ENCODE measurements at places on chromosomes 7 and 10. TPM values are rescaled to one million over a fixed set of nuclear protein-coding genes. Genes with fewer than 3 reads are reported as not detected.

GRCh38 chr7:123916240-123916724 lies 8.8 kb upstream of the SPAM1 start:
- peak; percentile 25 for DNase-seq

JAKMIP3 gene
- total RNA-seq: 0.20 TPM

DNA sequence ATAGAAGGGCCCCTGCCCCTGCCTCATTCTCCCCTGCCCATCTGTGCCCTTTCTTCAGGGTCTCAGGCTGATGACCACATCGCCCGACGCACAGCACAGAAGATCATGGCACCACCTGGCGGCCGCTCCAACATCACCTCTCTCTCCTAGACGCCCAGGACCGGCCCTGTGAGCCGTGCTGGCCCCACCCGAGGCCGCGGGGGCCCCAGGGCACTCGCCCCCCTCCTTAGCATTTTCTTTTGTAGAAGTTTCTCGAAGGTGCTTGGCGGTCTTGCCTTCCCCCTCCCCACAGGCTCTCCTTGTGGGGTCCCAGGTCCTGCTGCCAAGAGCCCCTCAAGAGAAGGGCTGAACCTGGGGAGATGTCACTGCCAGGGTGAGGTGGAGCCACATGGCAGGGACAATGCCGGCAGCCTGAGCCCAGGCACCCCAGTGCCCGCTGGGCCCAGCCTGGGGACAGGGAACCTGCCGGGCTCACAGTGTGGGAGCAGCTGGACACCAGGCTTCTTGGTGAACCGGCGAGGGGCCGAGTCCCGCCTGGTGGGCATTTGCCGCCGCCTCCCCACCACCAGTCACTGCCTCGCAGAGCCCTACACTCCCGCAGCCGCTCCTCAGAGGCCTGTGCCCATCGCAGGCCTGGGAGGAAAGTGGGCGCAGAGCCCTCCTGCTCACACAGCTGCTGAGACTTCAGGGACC lies 18.2 kb downstream of the DPYSL4 start:
- no peak for DNase-seq

ARHGEF35 gene
- total RNA-seq: under 0.01 TPM

DNA sequence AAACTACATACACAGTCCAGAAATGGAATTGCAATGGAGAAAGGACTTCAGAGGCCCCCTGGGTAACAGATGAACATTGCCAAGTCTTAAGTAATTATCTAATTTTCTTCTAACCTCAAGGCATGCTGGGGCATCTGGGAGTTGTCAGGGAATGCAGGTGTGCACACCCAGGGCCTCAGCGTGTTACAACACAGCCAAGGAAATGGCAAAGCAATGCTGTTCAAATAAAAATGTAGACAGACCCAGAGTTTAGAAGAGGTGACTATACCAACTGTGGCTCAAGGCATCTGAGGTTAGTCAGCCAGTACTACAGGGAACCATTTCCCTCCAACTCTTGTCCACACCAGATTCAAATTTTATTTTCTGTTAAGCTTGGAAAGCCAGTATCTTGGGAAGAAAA lies 73.6 kb downstream of the CCDC3 start:
- DNase-seq: no peak

- no peak for DNase-seq
Observed at GRCh38 chr10:127910464-127910770, 3.5 kb downstream of the PTPRE start.

DNA sequence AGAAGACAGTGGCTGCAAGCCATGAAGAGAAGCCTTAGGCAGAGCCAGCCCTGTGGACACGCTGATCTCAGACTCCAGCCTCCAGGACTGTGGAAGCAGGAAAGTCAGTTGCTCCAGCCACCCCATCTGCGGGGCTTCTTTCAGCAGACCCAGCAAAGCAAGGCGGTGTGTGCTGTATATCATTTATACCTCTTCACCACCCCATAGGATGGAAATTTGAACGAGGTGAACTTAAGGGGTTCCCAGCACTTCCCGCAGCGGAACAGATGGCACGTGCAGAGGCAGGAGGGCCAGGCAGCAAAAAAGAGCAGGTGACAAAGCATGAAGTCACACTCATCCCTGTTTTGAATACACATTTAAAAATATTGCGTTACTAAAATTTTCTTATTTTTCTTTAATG lies 159.4 kb downstream of the ADARB2 start:
- no peak for DNase-seq

ITIH5 gene
- total RNA-seq: under 0.01 TPM

DNA sequence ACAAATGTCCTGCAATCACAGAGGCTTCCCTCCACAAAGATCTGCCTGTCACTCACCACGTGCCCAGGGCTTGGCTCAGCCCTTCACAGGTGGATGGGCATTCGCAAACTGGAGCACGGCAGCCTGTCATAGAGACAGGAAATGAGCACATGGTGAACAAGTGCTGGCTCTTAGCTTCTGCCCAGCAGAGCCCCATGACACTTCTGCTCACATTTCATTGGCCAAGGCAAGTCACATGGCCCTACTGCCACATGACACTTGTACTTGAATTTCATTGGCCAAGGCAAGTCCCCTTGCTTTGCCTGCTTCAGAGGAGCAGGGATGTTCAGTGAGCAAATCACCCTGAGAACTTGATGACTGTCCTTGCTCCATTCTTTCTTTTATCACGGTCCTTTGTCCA lies 110.8 kb upstream of the PPP2R2D start:
- DNase-seq: no peak

GRCh38 chr10:5550621-5551530 lies 26.1 kb downstream of the CALML3 start:
- DNase-seq: no peak

- DNase-seq: no peak
Observed at GRCh38 chr7:78140109-78140508, 341.5 kb downstream of the PHTF2 start.

DNA sequence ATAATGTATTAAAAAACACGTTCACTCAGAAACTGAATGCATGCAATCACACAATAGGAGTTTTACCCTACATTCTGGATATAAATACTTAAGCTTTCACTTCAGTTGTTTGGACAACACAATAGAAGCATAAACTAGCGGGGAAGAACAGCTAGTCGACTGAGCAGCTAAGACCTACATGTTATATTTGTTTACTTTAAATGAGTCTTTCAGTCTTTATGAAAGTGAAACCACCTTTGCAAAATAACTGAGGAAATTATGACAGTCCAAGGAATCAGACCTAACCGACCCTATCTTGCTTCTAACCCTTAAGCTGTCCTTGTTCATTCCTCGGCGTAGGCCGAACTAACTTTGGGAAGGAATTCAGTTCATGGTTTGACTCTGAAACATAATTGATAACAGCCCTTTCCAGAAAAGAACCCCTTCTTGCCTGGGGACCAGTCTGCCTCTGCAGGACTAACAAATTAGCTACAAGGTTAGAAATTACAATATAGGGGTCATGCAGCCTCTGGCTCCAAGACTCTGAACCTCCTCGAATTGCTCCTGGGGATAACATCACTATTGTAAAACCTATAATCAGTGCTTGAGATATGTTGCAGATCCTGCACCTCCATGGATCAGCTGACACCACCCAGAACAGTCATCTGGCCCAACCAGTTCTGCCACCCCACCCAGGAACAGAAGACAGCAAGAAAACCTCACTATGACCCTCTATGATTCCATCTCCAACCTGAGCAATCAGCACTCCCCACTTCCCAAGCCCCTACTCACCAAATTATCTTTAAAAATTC lies 185.1 kb upstream of the KLF6 start:
- DNase-seq: no peak

- DNase-seq: peak; percentile 53
Observed at GRCh38 chr10:92688927-92689662, 660 bp upstream of the HHEX start.

DNA sequence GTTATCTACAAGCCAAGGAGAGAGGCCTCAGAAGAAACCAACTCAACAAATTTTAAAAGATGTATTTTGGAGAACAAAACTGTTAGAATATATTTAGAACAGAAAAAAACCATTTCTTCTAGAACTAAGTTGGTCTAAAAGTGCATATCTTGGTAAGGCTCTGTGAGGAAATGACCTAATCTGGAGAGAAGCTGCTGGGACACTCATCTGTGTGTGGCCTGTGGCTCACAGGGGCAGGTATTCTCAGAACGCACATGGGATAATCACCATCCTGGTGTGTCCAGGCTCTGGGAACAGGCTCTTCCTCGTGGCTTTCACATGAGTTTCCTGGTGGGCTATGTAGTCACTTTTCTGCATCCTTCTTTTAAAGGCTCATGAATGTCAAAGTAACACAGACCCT lies 38.1 kb upstream of the PRSS1 start:
- no peak for DNase-seq

GRCh38 chr7:116138202-116138801 lies 72.0 kb upstream of the TES start:
- DNase-seq: peak; percentile 70

FAM131B gene
- total RNA-seq: 0.22 TPM

COL28A1 gene
- total RNA-seq: not detected

GHRHR gene
- not detected for total RNA-seq

CDC14C gene
- total RNA-seq: not detected

- no peak for DNase-seq
Observed at GRCh38 chr7:82362129-82362706, 81.4 kb downstream of the CACNA2D1 start.

RPEL1 gene
- 0.20 TPM for total RNA-seq

DNA sequence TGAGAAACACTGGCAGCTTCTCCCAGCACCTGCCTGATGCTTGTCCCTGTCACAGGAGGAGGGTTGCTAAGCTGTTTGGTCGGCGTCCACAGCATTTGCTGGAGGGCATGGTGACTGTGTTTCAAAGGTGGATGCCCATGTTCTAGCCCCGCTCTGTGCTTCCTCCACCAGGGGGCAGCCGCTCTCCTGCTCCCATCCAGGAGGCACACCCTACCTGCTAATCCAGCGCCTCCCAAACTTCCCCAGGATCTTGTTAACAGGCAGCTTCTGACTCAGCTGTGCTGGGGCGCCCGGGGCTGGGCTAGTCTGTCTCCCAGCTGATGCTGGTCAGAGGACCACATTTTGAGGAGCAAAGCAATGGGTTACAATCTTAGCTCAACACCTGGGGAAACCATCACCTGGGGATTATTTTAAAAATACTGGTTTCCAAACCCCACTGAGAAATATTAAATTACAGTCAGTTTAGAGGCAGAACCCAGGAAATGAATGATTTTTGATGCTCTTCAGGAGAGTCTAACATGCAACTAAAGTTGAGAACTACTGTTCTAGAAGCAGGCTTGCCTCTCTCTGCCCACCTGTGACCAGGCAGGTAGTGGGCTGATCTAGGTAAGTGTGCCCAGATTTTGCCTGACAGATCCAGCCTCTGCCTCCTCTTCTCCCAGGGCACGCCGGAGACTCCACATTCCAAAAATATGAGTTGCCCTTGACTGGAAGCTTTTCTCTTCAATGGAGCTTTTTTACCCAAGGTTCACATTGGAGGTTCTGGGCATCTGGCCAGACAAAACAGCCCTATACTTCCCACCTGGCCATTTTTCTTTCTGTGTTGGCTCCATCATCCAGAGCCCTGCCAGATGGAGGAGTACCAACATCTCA lies 92.7 kb upstream of the GPR26 start:
- peak; percentile 32 for DNase-seq

ATE1 gene
- total RNA-seq: 31.7 TPM

SLC26A3 gene
- total RNA-seq: not detected

DNA sequence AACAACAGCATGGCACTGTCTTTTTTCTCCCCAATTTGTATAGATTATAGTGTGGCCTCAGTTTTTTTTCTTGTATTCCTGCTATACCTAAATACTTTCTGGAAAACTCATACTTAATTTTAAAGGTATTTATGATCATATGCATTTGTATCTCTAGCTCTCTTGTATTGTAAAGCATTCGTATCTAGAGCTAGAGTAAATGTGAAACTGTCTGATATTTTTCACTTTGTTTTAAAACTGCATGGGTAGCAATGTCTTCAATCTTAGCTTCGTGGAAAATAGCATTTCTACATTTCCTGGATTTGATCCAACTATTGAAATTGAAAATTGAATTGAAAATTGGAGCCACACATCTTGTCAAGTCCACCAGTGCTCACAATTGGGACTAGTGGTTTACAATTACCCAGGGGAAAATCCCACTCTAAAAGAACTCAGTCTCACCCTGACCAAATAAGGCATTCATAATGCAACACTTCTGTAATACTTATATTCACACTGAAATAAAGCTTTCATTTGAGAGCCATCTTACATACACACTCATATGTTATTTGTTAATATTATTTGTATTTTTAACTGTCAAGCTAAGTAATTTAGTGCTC lies 51.3 kb upstream of the KLF6 start:
- no peak for DNase-seq

GRIFIN gene
- not detected for total RNA-seq

CFAP58 gene
- 1.1 TPM for total RNA-seq

- DNase-seq: peak; percentile 51
Observed at GRCh38 chr10:103739039-103739764, 116.2 kb downstream of the SH3PXD2A start.

All from lung microvascular endothelial cell (primary cell).